Stimulated activated CD8-positive, alpha-beta memory T cell treated with anti-CD3 and anti-CD28 coated beads, Interleukin-4, amount 100 ng/mL, for 1 hour (primary cell): ENCODE measurements at places on chromosomes 12 and 14.

DNA sequence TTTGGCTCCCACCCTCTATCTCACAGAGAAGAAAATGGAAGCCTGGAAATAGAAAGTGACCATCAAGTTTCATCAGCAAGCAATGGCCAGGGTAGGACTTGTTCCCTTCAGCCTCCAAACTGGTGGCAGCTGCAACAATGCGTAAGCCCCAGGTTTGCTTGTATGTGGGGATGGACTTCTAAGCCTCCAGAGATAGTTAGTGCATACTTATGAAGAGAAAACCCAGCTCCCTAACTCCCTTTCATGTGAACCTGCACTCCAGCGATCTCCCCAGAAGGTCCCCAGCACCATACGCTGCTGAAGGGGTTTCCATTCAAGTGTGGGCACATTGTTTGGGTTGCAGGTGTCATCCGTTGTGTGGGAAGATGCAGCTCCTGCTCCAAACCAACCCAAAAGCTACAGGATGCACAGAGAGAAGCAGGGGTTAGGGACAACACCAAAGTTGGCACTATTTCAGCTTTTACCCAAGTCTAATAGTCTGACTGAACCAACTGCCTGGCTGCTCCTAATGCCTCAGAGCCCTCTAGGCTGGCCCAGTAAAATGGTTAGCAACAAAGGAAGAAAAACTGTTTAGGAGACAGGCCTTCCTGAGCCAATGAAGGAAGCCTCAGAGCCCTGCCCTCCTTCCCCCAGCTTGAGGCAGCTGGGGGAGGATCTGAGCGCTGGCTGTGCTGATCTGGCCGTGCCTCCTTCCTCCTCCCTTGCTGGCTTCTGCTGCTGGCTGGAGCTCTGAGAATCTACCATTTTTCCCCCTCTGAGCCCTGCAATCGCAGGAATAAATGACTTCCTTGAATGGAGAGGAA lies 12.3 kb downstream of the ZFP36L1 start:
- DNase-seq = no peak

DNA sequence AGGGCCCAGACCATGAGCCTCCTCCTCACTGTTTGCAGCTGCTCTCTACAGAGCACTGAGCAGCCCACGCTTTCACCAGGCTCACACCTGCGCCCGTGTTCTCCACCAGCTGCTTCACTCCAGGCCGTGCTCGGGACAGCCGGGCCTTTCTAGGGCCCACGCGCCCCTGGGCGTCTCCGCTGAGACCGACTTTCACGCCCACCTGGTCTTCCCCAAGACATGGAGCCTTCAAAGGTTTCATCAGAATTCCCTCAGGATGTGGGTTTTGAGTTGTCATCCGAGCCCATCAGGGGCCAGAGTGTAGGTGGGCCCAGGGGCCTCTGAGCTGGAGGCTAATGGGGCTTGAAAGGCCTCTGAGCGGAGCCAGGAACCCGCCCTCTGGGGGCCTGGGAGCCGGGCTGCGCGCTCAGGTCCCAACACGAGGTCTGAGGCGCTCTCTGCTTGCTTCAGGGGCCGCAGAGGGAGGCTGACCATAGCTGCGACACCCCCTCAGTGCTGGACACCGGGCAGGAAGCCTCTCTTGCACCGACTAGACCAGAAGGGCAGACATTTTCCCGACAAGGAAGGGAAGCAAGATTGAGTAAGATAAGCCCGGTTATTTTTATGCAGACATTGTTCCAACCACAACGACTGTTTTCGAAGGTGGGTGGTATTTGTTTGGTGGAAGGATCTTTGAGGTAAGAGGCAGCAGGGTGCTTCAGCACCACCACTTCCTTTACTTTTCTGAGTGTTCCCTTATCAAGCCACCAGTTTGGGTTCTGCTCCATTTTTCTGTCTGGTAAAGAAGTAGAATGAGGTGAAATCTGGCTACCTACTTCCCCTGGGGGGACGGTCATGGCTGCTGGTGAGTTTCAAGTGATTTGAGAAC lies 125.0 kb upstream of the FUT8 start:
- no peak for DNase-seq

GRCh38 chr12:50933459-50934124 lies 18.8 kb upstream of the HIGD1C start:
- DNase-seq = no peak

DNA sequence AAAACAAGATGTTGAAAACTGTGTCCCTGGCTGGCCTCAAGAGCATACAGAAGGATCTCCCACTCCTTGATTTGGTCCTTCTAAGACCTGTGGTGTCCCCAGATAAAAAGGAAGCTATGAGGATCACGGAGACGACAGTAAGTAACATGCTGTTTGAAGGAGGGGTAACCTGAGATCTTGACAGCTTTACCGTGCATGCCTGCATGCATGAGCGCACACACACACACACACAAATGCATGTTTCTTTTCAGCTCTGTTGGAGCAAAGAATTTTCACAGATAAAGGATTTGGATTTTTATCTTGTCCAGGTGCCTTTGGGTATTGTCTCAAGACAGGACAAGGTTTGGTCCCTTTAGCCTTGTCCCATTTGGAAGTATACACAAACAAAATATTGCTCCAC lies 411.6 kb upstream of the CCDC196 start:
- no peak for DNase-seq

- no peak for DNase-seq
Observed at GRCh38 chr14:52987514-52987913, 36.7 kb upstream of the FERMT2 start.

DNA sequence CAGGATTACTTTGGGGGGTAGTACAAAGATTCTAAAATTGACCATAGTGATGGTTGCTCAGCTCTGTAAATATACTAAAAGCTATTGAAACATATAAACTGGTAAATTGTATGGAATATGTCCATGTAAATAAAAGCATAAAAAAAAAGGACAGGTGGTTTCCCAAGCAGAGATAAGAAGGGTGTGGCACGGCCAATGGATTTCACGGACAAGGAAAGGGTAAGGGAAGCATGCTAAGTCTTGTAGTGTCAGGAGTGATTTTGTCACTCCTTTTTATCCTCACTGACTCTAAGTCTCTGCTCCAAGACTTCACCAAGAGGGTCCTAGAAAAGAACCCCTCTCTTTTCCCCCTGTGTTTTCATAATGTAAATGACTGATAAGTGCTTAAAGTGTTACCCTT lies 229.2 kb downstream of the SPTSSA start:
- DNase-seq = no peak
